ENCODE measurements at places on chromosomes 1 and 21.
A peak's percentile ranks its signal among the peaks of the same experiment; 100 is the strongest.

DNA sequence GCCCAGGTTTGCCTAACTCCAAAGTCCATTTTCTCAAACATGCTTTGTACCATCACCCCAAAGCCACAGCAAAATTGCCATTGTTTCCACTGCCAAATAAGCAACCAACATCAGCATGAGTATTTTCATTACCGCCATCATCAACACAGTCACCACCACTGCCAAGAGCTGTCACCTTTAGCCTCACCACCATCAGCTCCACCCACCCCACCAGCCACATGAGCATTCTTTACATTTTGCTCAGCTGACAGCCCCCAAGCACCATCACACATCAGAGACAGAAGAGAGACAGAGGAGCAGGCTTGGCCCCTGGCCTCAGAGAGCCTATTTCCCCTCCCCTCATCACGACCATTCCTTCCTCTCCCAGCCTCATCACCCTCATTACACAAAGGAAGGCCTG, 42.7 kb downstream of the TAS1R2 start:
- no peak for DNase-seq

GRCh38 chr1:231601824-231602672, 24.5 kb upstream of the DISC1 start:
- no peak for DNase-seq

GRCh38 chr1:222181191-222181590, 366.7 kb downstream of the HHIPL2 start:
- no peak for DNase-seq

GRCh38 chr1:153795330-153795837, 20.2 kb downstream of the SLC27A3 start:
- no peak for DNase-seq

GRCh38 chr1:32886004-32886827, at the start of gene HPCA:
TSS of gene HPCA (plus strand) at chr1:32886491. CDS start at chr1:32888899, 2,408 bp downstream.
- peak; percentile 9 for DNase-seq

DNA sequence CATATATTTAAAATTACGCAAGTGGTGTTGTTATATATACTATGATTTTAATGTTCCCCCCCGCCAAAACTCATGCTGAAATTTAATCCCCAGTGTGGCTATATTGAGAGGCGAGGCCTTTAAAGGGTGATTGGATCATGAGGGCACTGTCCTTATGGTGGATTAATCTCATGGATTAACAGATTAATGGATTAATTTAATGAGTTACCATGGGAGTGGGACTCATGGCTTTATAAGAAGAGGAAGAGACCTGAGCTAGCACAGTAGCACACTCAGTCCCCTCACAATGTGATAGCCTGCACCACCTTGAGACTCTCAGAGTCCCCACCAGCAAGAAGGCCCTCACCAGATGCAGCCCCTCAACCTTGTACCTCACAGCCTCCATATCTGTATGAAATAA, 34.8 kb downstream of the C1orf198 start:
- DNase-seq = no peak

DNA sequence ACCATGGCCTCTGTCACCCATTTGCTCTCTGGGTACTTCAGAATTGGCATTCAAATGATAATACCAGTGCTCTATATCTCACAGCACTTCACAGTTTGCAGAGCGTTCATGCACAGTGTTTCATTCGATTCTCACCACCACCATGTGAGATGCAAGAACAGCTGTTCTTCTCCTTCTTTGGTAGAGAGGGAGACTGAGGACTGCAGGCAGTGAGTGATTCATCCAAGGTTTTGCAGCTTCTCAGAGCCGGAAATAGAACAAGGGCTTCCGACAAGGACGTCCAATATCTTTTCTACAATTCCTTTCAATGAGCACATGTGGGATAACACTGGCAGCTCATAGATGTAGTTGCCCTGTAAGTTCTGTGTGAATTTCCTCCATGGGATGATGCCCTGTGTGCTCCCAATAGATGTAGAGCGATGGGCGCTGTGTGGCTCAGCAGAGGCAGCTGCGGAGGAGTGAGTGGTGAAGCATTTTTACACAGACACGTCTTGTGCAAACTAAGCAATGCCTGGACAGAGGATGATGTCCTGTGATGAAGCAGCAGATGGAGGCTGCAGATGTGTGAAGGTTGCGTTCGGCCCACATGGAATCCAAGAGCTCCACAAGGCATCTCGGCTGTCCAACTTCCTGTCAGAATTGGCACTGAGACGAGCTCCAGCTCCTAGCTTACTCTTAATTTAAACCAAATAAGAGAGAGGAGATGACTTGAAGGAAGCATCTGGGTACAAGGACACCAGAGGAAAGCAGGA, 24.9 kb downstream of the MT1HL1 start:
- no peak for DNase-seq

DNA sequence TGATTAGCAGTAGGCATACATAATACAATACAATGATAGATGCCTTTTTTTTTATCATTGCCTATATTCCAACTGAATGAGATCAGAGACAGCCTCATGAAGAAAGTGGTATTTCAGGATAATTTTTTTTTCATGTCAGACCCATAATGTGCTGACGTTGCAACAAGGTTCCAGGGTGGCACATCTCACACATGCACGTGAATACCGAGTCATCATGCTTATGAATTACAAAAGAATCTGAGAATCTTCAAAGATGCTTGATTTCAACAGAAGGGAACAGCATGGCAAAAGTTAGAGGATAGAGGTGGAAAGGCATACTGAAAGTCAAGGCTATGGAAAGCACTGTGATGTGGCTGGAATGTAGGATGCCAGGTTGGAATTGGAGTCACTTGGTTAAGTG, 5.0 kb upstream of the RNF11 start:
- no peak for DNase-seq

DNA sequence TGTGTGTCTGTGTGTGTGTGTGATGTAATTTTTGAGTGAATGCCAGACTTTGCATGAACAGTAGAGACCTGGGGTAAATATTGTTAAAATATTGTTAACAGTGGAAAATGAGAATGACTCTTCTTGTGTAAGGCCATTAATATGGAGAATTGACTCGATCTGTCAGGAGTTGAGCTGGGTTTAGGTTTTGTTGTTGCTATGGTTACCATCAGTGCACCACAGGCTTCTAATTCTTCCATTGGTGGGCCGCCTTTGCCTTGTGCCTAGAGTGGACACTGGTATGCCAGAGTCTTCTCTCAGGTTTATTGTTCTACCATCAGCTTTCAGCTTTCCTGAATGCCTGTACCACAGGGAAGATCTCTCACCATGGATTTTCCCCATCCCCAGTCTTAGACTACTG, 10.0 kb upstream of the NHLH2 start:
- DNase-seq = no peak

- DNase-seq = no peak
These were observed 172.5 kb downstream of the CTH start for GRCh38 chr1:70583522-70583921.

DNA sequence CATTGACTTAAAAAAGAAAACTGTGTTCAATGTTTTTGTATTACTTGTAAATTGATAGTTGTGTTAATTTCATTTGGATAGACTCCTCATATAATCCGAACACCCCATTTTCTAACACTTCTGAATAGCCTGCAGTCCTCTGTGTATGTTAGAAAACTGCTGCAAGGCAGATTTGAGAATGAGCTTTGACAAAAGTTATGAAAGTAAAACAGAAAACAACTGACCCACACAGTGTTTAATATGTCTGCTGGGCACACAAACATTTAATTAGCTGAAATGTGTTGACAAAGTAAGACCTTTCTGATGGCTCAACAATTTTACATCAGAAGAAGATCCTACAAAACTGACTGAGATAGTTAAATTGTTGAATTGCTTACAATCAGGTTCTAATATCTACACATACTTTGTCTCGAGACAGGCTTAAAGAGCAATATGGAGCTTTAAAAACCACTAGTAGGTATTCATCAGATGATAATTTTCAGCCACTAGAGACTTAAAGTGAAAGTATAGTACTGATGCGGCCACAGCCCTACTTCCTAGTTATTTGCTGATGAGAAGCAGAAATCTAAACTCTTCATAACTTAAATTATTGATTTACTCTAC, 40.0 kb upstream of the PRMT6 start:
- no peak for DNase-seq

DNA sequence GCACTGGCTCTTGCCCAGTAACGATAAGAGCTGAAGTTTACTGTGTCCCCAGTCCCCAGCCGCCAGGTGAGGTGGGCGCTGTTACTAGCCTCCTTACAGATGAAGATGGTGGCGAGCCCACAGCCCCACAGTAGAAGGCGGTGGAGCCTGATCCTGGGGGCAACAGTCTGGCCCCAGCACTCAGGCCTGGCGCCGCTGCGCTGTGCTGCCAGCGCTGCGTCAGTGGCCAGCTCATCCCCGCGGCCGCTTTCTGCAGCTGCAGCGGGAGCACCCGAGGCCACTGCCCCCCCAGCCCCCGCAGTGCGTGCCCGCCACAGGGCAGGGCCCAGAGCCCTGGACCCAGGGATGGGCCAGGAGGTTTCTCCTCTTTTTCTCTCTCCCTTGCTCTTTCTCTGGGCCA, 13.3 kb downstream of the H6PD start:
- no peak for DNase-seq

DNA sequence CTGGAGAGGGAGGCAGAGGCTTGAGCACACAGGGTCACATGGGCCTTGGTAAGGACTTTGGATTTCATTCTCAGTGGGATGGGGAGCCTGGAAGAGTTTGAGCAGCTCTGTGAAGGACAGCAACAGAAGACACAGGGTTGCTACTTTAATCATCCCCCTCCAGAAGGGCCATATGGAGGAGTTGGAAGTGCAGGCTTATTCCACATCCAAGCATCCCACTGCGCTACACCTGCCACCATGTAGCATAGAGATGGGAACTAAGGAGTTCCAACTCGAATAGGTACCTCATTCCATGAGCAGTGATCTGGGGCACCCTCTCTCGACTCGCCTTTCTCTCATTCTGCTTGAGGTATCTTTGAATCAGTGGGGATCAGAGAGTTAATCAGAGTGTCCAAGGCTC, 54.0 kb upstream of the CTTNBP2NL start:
- DNase-seq = no peak

GRCh38 chr1:30637183-30637980, 86.0 kb downstream of the MATN1 start:
- no peak for DNase-seq

GRCh38 chr1:110686188-110686587, 11.4 kb upstream of the KCNA3 start:
- DNase-seq = peak; percentile 63

- no peak for DNase-seq
These were observed 23.4 kb downstream of the CHAF1B start for GRCh38 chr21:36408568-36408967.

DNA sequence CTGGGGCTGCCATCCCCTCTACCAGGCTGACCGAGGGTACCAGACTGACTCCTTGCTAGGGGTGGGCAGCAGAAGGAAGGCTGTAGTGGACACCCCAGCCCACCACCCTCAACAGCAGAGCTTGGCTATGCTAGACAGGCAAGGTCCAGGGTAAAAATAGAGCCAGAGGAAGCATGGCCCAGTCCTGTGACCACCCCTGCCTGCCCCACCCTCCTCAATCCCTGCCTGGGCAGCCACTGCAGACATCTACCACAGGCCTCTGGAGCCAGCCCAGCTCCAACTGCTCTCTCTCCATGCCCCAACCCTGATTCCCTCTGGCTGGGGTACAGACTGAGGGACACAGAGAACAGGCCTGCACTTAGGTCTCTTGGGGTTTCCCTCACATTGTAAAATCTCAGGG, 1.7 kb downstream of the S100A1 start:
- DNase-seq = no peak

DNA sequence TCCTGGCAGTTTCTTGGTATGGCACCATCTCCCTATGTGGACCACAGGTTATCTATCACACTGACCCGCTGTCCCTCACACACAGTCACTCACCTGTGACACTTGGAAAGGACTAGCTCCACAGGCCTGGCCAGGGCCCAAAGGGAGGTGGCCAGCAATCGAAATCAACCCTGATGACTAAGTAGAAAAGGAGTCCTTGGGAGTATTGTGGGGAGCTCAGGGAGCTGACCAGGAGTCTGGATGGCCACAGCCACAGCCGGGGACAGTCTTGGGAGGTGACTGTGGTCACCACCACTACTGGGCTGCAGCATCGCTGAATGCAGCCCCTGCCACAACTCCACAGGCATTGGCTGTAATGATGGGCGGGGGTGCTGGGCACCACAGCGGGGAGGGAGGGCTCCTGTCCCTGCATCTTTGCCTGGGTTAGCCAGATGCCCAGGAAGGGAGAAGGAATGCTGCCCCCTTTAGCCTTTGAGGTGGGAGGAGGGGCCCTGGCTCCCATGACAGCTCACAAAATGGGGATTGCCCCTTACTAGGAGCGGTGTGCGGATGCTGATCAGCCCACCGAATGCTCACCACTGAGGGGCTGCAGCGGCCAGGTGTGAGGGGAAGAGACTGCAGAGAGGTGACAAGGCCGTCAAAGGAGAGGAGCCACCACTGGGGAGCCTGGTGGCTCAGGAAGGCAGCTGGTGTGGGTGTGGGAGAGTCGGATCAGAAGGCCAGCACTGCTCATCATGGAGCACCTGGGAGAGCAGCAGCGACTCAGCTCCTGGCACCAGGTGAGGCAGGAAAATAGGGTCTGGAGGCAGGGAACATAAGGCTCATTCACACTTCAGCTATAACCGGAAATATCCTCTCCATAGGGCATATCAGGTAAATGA, 61.3 kb downstream of the H3-3A start:
- no peak for DNase-seq

DNA sequence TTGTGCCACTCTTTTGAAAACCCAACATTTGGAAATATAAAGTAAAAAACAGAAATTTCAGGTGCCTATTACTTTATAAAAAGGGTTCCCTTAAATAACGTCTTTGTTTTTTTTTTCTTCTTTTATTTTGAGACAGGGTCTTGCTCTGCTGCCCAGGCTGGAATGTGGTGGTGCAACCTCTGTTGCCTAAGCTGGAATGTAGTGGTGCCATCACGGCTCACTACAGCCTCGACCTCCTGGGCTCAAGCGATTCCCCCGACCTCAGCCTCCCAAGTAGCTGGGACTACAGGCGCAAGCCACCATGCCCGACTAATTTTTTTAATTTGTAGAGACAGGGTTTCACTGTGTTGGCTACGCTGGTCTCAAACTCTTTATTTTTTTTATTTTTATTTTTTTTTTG, 110.2 kb upstream of the HNRNPU start:
- no peak for DNase-seq

DNA sequence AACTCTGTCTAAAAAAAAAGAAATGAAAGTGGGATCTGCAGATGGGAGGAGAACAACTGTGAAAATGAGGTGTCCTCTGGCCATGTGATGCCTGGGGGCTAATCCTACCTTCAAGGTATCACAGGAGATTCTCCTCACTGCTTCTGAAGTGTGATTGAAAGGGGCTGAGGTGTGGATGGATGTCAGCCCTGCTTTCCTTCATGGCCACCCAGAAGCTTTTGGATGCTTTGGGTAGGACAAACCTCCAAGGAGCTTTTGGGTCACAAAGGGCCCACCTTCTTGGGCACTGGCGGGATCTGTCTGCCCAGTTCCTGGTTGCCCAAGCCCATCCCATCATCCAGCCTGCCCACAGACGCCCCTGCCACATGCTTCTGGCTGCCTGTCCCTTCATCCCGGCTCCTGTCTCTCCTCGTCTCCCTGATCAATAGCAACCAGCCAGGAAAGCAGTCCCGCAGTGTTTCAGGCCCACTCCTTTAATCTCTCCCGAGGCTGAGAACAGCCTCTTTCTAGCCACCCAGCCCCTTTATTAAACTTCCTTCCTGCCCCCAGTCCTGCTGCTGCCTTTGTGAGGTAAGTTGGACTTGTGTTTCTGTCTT, 87.2 kb downstream of the MAN1C1 start:
- DNase-seq = no peak

GRCh38 chr1:36607263-36607651, 124.5 kb upstream of the CSF3R start:
- DNase-seq = no peak

- no peak for DNase-seq
These were observed 383.2 kb upstream of the ZRANB2 start for GRCh38 chr1:71464016-71464415.

Data from CD4-positive, alpha-beta T cell (primary cell).